Thymus (tissue), 14 donors: ENCODE measurements at places on chromosomes 12 and 14. TPM values are rescaled to one million over a fixed set of nuclear protein-coding genes. Genes with fewer than 3 reads are reported as not detected.

- DNase-seq: no peak
These were observed 240.3 kb downstream of the ZFP36L1 start for GRCh38 chr14:68552602-68553001.

Gene SLC6A13
- 2.9 TPM for polyA plus RNA-seq

DNA sequence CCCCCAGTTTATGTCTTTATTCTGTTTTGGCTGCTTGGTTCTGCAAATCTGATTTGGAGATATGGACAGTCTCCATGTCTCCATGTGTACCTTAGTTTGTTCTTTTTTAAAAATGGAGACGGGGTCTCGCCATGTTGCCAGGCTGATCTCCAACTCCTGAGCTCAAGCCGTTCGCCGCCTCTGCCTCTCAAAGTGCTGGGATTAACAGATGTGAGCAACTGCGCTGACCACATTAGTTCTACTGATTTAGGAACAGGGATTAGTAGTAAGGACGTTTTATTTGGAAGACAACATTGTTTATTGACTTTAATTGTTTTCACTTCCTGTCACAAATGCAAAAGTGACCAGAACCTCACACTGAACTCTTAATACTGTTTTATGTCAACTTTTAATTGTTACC, 14.7 kb downstream of the AEBP2 start:
- DNase-seq: no peak

GRCh38 chr14:98952593-98953350, 319.2 kb downstream of the BCL11B start:
- DNase-seq: no peak

DNA sequence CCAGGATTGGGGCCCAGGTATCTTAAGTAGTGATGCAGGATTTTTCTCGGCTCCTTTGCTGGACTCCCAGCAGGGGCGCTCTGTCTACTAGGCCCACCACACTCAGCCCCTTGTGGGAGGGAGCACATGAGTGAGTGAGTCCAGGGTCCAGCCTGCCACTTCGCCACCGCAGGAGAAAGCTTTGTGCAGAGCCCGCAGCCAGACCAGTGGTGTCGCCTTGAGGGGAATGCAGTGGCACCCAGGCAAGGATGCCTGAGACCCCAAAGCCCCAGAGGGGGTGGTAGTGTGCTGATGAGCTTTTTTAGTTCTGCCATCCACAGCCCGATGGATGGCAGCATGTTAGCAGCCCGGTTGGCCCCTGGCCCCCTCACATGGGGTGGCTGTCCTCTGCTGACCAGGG, 5.4 kb upstream of the MRPS35 start:
- no peak for DNase-seq
